ENCODE measurements at places on chromosomes 7 and 10.
A peak's percentile ranks its signal among the peaks of the same experiment; 100 is the strongest.

- peak; percentile 47 for DNase-seq
Observed at GRCh38 chr7:41817386-41817785, 114.5 kb upstream of the INHBA start.

DNA sequence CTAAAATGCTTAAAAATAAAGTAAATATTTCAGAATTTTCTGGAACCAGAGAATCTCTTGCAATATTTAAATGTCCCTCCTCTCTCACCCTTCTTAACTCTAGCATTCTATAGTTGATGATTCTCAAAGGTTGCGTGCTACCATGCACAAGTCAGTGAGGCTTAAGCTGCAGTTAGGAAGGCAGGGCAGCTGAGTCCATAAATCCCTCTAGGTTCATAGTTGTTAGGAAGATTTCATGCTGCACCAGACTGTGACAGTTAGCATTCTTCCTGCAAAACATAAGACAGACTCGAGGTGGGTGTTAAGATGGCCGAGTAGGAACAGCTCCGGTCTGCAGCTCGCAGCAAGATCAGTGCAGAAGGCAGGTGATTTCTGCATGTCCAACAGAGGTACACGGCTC is 70.6 kb downstream of the MET start:
- no peak for DNase-seq

GRCh38 chr10:75034131-75034512 is 77.3 kb upstream of the SAMD8 start:
- no peak for DNase-seq

- DNase-seq = no peak
Observed at GRCh38 chr10:87635498-87636312, 24.0 kb upstream of the PAPSS2 start.
